ENCODE measurements at places on chromosomes 16 and 17.

- DNase-seq: no peak
Observed at GRCh38 chr16:54462151-54462651, 175.6 kb upstream of the IRX3 start.

- no peak for DNase-seq
Observed at GRCh38 chr16:70254965-70255286, 3.2 kb upstream of the EXOSC6 start.

DNA sequence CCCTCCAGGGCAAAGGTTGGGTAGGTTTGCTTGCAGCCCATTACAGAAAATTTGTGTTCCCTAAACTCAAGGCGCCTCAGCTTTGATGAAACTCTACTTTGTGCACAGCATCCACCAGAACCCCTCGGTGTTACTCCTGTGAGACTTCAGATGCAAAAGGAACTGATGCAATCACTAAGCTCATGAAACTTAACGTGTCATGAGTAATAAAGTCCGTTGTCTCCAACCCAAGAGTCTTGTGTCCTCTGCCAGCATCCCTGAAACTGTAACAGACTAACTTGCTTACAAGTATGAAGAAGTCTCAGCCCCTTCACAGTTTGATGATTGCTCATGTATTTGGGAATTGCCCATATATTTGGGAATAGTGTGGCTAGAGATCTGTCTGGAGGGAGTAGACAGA, 74.8 kb upstream of the MARCHF10 start:
- peak; percentile 8 for DNase-seq

GRCh38 chr16:4327386-4328045, 11.6 kb downstream of the GLIS2 start:
- DNase-seq: no peak

DNA sequence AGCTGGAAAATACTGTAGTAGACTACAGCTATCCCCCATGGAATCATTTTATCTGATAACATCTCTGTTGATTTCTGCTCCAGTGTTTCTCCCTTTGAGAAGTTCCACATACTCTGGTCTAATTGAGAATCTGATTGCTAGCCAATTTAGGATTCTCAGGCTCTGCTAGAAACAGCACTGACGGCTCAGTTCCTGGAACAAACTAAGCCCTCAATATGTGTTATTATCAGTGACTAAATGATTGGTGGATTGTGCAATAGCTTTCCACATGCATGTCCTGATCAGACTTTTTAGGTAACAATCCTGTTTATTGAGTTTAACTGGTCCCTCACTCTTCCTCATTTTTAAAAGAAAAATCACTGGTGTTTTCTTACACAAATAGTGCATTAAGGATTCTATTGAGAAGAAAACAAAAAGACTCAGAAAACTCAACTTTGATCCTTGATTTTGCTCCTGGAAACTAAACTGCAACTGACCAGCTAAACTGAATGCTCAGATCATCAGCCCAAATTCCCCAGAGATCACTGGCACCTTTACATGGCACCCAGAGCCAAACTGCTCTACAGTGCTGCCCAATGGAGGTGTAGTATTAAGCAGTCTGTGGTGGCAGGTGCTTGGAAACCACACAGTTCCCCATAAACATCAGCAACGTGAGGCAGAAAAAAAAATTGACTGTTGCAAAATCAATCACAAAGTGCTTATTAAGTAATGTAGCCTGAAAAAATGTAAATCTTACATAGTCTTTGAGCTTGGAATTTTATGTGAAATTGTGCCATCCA, 423.7 kb downstream of the TOX3 start:
- DNase-seq: no peak

GRCh38 chr16:1097800-1098199, 1.8 kb upstream of the C1QTNF8 start:
- DNase-seq: no peak

- DNase-seq: no peak
Observed at GRCh38 chr17:30391534-30391933, 12.8 kb downstream of the CPD start.

DNA sequence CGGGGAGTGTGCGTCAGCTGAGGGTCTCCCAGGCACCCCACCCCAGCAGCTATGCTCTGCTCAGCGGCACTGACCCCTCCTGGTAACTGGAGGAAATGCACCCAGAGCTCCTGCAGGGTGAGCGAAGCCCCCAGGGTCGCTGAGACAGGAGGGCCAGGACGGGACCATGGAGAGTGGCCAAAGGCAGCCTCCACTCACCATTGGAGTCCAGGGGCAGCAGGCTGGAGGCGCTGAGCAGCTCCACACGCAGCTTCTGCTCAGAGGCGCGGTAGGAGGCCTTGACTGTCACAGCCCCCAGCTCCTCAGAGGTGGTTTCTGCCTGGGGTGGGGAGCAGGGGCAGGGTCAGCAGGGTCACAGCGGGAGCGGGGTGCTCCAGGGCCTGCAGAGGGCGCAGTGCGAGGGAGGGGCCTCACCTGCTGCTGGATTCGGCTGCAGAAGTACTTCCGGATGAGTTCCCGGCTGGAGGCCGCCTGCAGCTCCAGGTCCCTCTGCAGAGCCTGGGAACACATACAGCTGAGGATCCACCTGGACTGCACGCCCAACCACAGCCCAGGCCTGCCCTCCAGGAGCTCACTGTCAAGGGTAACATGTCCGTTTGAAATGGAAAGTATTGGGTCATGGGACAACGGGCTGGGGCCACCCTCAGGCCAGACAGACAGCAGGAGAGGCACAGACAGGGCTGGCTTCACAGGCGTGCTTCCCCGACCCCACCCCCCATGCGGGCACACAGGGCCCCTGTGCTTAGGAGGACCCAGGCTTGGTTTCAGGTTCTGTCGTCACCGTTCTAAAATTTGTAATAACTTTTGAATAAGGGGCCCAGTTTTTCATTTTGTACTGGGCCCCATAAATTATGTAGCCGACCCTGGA, 13.8 kb downstream of the UNC13D start:
- no peak for DNase-seq
